HuH-7 (cell line): ENCODE measurements at places on chromosomes 3 and 15.

DNA sequence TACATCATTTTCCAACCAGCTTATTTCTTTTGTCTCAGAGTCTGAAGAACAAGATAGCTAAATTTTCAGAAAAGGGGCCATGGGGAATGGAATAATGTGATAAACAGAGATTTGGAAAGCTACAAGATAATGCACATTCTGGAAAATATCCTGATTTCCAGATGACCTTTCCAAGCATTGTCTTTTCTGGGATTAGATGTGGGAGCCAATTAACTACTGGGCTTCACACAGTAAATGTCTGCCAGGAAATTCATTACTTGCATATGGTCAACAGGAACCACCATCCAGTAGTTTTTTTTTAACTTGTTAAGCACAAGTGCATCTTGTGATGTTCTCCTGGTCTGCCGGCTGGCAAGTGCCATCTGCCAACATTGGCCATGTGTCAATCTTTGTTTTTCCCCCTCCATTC, 131.1 kb upstream of the BFSP2 start:
- DNase-seq = no peak

DNA sequence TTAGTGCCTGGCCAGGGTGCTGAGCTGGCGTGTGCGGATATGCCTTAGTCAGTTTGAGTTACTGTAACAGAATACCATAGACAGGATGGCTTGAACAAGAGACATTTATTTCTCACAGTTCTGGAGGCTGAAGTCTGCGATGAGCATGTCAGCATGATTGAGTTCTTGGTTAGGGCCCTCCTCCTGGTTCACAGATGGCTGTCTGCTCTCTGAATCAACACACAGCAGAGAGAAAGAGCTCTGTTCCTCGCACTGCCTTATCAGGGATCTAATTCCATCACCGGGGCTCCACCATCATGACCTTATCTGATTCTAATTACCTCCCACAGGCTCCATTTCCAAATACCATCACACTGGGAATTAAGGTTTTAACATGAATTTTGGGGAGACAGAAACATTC, 386.6 kb upstream of the DPH6 start:
- DNase-seq = no peak

GRCh38 chr3:162799910-162800309, 1303.3 kb downstream of the OTOL1 start:
- no peak for DNase-seq

GRCh38 chr15:71215126-71215894, 100.0 kb downstream of the THSD4 start:
- DNase-seq = no peak

DNA sequence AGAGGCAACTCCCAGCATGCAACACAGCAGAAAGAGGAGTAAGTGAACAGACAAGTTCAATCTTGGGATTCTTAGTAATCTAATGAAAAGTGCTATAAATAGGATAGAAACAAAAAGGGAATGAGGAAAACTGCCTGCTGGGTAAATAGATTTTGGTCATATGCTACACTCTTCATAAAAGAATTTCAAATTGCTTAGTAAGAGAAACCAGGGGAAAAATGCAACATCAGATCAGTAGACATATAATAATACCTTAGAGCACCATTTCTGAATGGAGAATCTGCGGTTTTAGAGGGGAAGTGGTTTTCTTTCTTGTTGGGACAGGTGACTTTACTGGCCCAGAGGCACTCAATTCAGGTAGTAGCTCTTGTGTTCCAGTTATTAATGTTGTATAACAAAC, 13.4 kb upstream of the TBC1D5 start:
- DNase-seq = no peak

DNA sequence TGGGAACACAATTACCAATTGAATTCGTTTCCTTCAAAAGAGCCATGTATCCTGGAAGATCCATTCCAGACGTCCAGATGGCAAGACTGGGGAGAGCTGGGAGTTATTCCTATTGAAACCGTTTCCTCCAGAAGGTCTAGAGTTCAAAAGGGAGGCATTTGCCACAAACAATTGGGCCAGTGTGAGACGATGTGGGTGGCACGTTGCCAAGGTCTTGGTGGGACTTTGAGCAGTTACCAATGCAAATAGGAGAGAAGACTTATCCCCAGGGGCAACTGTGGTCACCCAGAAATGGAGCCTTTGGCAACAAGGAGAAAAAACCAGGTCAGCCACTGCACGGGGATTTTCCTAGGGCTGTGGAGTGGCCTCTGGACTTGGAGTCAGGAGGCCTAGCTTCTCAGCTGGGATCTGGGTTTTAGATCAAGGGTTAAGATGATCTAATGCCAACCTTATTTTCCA, 29.6 kb upstream of the TLE3 start:
- DNase-seq = peak; percentile 53

GRCh38 chr15:33150431-33150941, 44.0 kb downstream of the FMN1 start:
- no peak for DNase-seq

GRCh38 chr15:52498706-52499105, 30.0 kb downstream of the MYO5A start:
- no peak for DNase-seq
